T-helper 2 cell (primary cell): ENCODE measurements at places on chromosomes 5 and 9.

- DNase-seq = no peak
Observed at GRCh38 chr9:3215658-3216057, 310.1 kb downstream of the RFX3 start.

DNA sequence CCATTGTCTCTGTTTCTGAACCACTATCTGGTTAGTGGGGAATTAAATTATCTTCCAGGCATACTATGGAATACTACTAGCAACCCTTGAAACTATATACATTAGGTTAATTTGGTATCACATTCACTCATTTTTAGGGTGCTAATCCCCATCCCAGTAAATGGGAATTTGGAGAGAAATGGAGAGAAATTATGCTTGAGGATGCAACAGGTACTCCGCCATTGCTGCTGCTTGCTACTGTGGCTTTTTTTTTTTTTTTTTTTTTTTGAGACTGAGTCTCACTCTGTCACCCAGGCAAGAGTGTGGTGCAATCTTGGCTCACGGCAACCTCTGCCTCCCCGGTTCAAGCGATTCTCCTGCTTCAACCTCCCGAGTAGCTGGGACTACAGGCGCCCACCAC, 66.1 kb downstream of the AK8 start:
- DNase-seq = no peak

GRCh38 chr5:29833394-29833793, 1360.1 kb upstream of the CDH6 start:
- DNase-seq = no peak

DNA sequence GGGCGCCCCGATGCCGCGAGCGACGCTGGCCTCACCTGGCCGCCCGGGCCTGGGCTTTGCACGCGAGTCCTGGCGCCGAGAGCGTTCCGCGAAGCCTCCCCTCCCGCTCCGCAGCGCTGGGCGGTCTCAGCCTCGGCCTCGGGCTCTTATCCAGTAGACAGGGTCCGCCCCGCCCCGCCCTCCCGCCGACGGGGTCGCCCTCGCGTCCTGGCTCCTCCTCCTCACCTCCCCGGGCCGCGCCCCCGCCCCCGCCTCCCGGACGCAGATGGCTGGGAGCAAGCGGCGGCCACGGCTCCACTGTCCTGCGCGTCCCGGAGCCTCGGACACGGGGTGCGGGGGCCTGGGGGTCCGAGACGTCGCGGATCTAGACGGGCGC, at the start of gene SLC6A3:
TSS of gene SLC6A3 (minus strand) at position 128 of the 376 bp plus-strand sequence. CDS start 2,243 bp downstream, outside the sequence.
- DNase-seq = no peak

DNA sequence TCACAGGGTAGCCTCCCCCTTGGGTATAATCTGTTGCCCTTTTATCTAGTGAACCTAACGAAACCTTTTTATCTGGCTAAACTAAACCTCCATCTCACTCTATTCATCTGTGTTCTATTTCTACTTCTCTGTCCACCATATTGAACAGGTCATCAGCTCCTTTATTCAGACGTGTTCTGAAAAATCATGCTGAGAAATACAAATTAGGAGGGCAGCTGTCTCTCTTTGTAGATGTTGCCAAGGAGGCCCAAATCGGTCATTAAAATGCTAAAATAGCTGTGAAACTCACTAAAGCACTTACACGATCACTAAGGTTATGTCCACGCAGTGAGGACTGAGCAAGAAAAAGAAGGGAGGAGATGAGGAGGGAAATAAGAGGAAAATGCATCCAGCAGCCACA, 115.6 kb upstream of the RETREG1 start:
- DNase-seq = no peak

DNA sequence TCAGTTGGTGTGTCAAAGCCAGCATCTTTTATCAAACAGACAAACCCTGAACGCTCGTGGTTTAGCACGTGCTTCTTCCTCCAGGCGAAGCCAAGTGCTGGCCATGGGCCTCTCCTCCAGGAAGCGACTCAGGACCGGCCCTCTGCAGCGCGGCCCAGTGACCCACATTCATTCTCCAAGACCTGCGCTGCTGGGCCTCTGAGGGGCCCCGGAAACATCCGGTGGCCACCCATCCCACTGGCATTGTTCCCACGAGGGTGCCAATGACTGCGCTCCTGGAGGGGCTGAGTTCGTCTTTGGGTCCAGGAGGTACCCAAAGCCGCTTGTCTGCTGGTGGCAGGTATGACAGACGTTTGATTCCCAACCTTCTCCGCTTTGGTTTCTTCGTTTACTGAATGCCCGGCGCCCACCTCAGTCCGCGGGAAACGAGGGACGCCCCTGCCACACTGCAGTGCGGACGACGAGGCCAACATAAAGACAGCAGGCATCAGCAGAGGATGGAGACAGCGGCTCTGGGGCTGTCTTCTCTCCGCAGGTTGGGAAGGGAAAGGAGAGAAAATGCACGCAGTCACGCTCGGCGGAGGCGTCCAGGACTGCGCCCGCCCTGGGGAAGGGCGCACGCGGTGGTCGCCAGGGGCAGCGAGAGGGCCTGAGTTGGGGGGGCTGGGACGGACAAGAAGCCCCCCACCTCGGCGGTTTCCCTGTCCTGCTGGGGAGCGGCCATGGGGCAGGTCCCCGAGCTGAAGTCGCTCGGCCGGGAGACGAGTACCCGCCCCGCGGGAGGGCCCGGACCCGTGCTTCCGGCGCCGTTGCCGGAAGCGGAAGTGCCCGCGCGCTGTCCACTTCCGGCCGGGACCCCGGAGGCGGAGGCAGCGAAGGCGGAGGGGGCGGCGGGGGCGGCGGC, at the start of gene EXOC3:
TSS of gene EXOC3 (plus strand) at position 842 of the 904 bp plus-strand sequence. CDS start 3,030 bp downstream, outside the sequence.
- DNase-seq = peak; percentile 57

GRCh38 chr5:122022966-122023365, 55.1 kb downstream of the LOX start:
- no peak for DNase-seq

DNA sequence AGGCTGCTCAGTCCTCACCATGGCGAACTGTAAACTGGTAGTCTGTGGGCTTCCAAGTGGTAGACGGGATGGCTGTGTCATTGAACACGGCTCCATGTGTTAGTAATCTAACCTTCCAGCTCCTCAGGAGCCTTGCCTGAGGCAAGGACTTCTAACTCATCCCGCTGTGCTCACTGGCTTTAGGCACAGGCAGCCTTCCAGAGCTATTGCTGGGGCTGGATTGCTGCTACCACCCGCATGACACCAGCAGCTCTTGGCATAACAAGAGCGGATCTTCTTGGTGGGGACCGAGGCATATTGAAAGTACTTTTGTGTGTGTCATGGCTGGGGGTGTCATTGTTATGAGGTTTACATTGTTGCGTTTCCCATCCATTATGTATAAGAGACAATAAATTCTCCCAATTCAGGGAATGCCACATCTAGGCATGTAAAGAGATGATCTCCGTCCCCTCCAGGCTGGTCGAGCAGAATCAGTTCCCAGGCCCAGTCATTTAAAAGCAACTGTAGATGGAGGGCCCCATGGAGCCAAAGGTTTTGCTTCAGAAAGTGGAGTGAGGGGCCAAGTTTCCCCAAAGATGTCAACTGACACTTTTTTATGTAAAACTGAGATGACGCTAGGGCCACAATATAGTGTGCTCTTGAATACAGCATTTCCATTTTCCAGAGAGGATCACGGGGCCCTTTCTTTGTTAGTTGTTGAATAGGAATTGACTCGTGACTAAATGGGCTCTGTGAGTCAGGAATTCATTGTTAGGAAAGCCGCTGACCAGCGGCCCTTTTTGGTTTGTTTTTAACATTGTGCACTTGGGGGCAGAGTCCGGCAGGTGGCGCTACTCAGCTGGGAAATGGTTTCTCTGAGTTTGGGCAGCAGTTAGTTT, 759.5 kb downstream of the TAF11L14 start:
- no peak for DNase-seq

- no peak for DNase-seq
Observed at GRCh38 chr5:35860686-35861085, 4.0 kb downstream of the IL7R start.

DNA sequence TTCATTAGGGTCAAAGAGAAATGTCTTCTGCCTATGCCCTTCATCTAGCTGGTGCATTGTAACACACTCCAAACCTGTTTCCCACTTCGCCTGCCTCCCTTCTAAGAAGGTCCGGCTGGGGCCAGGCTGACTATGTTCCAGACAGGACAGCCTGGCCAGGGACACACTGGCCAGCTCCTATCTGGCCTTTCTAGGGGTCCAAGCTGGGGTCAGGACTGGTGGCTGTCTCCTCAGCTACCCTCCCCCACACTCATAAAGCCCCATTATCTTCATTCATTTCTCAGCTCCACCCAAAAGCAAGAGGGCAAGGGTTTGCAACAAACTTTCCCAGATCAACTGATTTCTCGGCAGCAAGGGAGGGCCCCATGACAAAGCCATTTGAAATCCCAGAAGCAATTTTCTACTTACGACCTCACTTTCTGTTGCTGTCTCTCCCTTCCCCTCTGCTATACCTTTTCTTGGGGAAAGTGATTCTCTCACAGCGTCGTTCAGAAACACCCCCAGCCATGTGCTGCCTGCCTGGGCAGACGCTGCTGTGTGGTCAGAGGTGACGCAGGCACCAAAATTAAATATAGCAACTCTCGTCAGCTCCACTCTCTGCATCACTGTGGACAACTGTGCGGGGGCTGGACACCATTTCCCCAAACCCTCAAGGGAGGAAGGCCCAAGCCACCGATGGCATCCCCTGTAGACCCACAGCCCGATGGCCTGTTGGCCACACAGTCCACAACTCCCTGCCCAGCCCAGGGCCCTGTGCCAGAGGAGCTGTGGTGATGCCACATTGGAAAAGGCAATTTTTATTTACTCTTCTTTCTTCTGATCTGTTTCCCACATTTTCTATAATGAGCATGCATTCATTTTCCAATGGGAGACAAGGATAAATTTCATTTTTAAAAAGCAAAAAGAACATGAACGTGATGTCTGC, 6.1 kb downstream of the IL13 start:
- DNase-seq = peak; percentile 72

GRCh38 chr9:136090768-136091581, 4.1 kb downstream of the NACC2 start:
- no peak for DNase-seq

- no peak for DNase-seq
Observed at GRCh38 chr5:33817301-33817700, 74.5 kb downstream of the ADAMTS12 start.

GRCh38 chr5:68053202-68053601, 162.4 kb upstream of the PIK3R1 start:
- DNase-seq = no peak

DNA sequence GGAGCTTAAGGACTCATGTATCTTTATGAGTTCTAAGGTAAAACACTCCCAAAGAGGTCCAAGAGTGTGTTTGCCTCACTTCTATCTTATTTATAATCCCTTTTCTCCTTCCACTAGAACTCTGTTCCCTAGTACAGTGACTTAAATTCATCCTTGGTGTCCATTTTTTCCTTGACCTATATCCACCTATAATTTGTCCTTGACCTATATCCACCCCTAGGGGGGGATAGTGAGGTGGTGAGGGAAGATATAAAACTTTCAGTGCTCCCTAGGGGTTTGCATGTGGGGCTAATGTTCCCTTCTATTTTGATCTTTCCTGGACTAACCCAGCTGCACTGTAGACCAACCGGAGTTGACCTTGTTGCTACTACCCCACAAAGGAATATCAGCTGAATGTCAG, 83.5 kb upstream of the GNAQ start:
- no peak for DNase-seq

GRCh38 chr9:81687521-81688261, 1.7 kb downstream of the TLE1 start:
- DNase-seq = no peak

DNA sequence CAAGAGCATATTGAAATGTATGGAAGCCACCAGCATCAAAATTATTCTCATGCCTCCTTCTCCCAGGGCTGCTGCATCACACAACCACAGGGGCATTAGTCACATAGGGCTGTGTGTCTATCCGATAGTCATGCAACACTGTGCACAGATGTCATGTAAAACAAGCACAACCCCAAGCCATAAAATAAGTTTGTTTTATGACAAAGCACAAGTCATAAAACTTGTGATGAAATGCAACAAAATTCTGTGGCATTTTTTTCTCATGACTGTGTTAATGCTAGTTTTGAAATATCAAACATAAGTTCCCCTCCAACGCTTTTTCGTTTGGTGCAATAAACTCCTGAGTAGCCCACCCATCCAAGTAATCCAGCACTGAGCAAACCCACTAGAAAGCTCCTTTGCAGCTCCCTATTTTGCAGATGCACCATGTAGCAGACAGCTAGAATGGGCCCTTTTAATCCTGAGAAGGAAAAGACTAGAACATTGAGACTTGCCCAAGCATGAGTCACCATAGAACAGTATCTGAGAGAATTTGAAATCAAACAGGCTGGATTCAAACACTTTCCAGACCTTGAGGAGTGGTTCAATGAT, 93.3 kb upstream of the ZNF366 start:
- DNase-seq = no peak

GRCh38 chr5:9786380-9787360, 156.5 kb upstream of the TAS2R1 start:
- no peak for DNase-seq

- DNase-seq = no peak
Observed at GRCh38 chr5:116371935-116372334, 202.7 kb downstream of the SEMA6A start.

GRCh38 chr9:7368410-7369292, 430.9 kb downstream of the DMAC1 start:
- DNase-seq = no peak

DNA sequence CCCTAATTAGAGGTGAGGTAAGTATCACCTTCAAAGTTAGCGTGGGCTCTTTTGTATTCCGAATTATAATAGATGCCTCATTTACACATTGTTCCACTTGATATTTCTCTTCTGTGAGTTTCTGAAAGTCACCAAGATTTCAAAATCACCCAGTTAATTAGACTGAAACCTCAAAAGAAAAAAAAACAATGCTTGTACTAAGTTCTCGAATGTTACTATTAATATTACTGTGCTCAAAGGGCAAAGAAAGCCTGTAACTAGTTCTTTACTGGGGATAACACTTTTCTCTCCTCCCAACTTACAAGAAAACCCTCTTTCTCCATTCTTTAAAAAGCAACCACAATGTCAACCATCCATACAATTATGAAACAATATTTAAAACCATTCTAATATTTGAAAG, 98.5 kb downstream of the STRBP start:
- no peak for DNase-seq

GRCh38 chr9:135144581-135145170, 57.2 kb downstream of the OLFM1 start:
- DNase-seq = no peak

- no peak for DNase-seq
Observed at GRCh38 chr9:81363916-81364480, 325.3 kb downstream of the TLE1 start.

GRCh38 chr5:39941416-39941815, 516.6 kb upstream of the DAB2 start:
- no peak for DNase-seq

DNA sequence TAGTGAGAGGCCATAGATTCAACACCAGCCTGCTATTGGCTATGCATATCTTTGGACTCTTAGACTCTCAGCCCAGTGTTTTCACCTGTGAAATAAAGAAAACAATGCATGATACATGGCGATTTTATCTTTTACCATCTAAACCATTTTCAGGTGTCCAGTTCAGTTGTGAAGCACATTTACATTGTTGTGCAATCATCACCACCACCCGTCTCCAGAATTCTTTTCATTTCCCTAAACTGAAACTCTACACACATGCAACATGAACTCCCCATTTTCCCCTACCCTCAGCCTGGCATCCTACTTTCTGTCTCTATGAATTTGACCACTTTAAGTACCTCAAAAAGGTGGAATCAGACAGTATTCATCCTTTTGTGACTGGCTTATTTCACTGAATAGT, 420.6 kb downstream of the MED10 start:
- DNase-seq = no peak

GRCh38 chr5:123144096-123144495, 55.1 kb downstream of the PRDM6 start:
- no peak for DNase-seq
